CD4-positive, alpha-beta T cell treated with Interleukin-17A for 1 hour (primary cell): ENCODE measurements at places on chromosomes 7 and 10.

- DNase-seq: no peak
Observed at GRCh38 chr7:134473861-134474291, 15.0 kb upstream of the AKR1B1 start.

DNA sequence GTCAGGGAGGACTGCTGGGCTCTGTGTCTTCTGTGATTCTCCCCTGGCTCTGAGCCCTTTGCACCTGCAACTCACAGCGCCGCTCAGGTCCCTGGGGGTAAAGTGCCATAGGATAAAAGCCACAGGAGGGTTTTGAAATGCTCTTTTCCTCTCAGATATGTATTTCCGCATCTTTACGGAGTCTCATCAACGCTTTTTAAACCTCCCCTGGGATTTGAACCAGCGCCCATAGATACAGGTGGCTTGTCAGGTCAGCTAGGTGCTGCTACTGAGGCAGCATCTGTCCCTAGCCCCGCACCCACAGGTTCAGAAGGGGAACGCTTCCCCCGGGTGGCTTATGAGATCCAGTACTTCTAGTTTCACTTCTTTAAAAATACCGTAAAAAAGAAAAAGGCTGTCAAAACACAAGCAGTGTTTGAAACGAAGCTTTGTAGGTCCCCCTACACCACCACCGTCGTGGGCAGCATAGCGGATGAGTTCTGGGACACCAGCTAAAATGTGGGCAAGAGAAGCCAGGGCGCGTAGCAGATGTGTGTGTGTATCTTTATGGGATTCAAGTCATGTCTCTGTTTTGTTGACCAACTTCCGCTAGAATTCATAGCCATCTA lies 173.5 kb downstream of the CUX1 start:
- DNase-seq: peak; percentile 4

DNA sequence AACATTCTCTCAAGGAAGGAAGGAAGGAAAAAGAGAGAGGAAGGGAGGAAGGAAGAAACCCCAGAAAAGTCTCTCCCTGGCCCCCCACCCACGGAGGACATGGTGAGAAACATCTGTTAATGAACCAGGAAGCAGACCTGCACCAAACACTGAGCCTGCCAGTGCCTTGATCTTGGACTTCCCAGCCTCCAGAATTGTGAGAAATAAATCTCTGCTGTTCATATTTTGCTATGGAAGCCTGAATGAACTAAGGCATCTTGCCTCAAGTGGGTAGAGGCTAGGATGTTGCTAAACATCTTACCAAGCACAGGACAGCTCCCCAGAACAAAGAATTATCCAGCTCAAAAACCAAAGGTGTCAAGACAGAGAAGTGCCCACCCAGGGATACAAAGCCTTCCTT lies 19.1 kb downstream of the LRRC20 start:
- no peak for DNase-seq

DNA sequence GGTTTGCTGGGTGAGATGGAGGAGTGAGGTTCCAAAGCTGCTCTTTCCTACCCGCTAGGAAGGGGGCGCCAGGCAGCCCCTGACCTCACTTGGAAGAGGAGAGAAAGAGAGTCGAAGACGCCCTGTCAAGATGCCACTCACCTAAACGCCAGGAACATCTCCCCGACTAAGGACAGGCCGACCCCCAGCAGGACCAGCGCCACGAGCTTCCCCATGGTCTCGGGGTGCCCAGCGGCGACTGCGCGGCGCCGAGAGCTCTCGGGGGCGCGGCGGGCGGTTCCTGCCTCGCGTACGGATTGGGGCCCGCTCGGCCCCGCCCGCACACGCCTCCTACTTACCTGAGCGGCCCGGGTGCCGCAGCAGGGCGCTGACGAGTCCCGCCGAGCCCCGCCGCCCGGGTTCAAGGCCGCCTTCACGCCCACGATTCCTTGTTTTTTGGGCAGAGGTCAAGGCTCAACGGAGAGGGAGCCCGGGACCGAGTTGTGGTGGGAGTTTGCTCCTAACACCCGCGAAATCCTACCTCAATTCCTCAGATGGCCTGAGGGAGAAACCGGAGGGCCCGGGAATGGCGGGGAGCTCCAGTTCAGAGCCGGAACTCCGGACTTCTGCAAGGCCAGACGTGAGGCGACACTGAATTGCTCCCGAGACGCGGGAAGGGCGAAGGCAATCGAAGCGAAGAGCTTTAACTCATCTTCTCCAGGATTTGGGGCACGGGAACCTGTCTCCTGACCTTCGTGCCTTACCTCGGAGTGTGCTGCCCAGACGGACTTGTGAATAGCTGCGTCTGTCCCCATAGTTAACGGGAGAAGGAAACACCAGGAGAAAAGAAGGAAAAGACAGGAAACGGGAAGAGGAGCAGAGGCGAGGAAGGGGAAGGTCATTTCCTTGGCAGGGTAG lies at the start of gene PON3:
Gene PON3, minus strand, starts transcription at position 240 of the 897 bp plus-strand sequence. Its CDS starts 25 bp downstream, at position 215.
- DNase-seq: peak; percentile 6

DNA sequence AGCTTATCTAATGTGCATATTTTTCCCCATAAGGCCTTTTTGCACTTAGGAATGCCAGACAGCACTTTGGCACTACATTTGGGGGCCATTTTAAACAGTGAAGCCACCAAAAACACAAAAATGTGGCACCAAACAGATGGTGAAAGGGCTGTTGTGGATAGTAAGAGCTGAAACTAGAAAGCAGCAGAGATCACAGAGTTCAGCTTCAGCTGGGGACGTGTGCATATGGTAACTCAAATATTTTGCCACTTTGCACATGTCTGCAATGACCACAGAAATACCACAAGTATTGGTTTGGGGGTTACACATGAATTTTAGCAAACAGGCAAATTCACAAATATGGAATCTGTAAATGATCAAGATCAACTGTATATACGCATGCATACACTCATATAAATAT lies 72.8 kb downstream of the PODXL start:
- no peak for DNase-seq

DNA sequence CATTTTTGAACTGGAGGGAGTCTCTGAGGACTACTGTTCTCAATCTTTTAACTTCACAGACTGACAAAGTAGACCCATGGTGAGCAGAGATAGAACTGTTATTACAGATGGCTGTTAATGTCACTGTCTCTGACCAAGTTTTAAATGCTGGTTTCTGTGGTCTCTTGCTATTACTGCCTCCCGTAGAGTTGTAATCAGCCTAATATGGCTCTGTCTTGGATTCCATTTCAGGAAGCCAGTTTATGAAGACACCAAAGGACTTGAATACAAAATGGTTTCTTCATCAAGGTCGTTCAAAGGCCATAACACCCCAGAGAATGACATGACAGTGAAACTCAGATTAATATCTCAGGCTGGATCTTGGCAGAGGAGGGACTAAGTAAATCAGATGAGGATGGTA lies 3.9 kb downstream of the SFRP4 start:
- DNase-seq: no peak

DNA sequence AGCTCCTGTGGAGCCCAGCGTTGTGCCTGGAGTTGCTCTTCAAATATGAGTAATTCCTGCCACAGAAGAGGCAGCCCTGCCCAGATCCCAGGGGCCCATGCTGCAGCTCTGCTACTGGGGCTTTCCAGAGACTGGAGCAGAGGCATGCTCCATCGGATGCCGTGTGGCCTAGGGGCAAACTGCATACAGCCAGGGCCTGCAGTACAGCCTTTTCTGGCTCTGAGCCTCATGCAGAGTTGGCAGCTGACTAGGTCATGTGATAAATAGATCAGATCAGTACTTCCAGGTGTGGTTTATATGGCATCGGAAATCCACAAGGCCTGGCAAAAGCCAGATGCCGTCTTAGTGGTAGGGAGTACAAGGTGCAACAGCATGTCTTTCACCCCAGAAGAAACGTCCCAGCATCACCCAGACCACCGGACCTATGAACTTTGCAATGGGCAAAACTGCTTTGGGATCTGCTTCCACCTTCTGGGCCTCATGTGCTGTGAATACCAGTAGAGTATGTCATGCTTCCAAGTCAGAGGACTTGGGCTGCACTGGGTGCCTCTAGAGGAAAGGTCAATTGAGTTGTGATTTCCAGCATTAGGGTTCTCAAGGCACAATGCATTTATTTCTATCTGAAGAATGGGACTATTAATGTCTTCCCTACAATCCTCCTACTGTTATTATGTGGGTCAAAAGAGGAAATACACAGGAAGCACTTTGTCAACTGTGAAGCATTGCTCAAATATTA lies 250.7 kb upstream of the ZNF32 start:
- no peak for DNase-seq

GRCh38 chr10:93059975-93060886 lies at the start of gene CYP26C1:
TSS of gene CYP26C1 (plus strand) at chr10:93060798. CDS start at chr10:93061264, 466 bp downstream.
- no peak for DNase-seq

DNA sequence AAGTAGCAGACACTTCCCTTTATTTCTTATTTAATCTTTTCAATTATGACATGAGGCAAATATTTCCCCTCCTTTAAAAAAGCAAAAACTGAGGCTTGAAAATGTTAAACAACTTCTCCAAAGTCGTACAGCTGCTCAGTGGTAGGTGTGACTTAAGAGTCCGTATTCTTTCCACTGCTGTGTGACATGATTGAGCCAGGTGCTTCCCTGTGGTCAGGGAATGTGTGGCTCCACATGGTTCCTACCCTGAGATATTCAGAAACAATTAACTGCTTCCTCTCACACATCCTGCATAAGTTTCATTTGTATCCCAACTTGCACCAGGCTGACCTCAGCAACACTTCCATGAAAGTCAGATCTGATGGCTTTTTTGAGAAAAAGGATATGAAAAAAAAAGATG lies 13.6 kb downstream of the OPALIN start:
- no peak for DNase-seq

- no peak for DNase-seq
Observed at GRCh38 chr7:135670179-135670578, 7.9 kb downstream of the STMP1 start.

- no peak for DNase-seq
Observed at GRCh38 chr7:100711369-100711768, 5.4 kb downstream of the POP7 start.

- no peak for DNase-seq
Observed at GRCh38 chr7:104255194-104255593, 47.4 kb upstream of the ORC5 start.

DNA sequence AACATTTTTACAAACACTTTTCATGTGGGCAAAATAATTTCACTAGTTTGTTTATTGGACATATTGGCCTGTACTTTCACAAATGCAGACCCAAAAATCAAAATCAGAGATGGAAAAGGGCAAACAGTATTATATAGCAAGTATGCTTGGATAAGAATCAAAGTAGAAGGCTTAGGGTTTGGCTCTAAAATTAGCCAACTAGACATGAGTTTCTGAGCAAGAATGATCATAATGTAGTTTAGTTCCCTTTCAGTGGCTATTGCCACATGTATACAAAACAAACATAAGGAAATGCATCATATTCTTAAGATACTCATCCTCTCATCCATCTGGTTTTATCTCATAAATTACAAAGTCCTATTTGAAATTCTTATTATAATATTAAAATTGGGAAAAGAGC lies 132.5 kb downstream of the IMMP2L start:
- no peak for DNase-seq

DNA sequence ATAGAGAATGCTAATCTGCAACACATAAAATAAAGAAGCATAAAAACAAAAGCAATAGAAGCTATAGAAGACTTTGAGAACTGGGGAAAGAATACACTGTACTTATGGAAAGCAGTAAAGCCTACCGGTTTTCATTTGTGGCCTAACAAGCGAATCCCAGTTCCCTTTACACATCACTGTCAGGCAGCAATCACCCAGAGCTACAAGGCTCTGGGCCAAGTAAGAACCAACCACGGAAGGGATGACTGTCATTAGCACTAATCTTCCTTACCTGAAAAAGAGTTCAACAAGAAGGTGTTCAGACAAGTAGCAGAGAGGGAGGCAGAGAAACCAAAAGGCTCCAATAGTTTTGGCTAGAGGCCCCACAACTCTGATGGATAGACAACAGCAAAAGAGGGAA lies 15.0 kb downstream of the CCDC6 start:
- DNase-seq: no peak

- DNase-seq: no peak
Observed at GRCh38 chr10:122476333-122476695, 15.0 kb downstream of the HTRA1 start.

GRCh38 chr10:17122726-17123661 lies 6.6 kb downstream of the CUBN start:
- DNase-seq: no peak

- no peak for DNase-seq
Observed at GRCh38 chr7:86328801-86329433, 314.8 kb upstream of the GRM3 start.

- no peak for DNase-seq
Observed at GRCh38 chr7:85095366-85095765, 91.5 kb downstream of the SEMA3D start.

DNA sequence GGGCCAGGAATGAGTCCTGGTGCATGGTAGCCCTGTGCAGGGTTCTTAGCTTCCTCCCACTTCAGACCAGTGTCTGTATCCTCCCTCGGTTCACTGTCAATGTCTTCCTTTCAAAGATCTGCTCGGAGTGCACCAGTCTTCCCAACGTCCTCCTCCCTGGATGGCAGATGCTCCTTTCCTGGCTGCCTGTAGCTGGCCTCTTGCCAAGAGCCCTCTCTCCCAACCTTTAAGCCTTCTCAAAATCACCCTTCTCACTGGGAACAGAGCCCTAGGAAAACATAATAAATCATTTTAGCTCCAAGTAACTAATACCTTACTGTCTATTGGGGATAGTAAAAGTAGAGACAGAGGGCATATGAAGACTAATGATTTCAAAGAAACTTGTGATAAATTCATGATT lies 490.6 kb downstream of the CCSER2 start:
- DNase-seq: no peak

DNA sequence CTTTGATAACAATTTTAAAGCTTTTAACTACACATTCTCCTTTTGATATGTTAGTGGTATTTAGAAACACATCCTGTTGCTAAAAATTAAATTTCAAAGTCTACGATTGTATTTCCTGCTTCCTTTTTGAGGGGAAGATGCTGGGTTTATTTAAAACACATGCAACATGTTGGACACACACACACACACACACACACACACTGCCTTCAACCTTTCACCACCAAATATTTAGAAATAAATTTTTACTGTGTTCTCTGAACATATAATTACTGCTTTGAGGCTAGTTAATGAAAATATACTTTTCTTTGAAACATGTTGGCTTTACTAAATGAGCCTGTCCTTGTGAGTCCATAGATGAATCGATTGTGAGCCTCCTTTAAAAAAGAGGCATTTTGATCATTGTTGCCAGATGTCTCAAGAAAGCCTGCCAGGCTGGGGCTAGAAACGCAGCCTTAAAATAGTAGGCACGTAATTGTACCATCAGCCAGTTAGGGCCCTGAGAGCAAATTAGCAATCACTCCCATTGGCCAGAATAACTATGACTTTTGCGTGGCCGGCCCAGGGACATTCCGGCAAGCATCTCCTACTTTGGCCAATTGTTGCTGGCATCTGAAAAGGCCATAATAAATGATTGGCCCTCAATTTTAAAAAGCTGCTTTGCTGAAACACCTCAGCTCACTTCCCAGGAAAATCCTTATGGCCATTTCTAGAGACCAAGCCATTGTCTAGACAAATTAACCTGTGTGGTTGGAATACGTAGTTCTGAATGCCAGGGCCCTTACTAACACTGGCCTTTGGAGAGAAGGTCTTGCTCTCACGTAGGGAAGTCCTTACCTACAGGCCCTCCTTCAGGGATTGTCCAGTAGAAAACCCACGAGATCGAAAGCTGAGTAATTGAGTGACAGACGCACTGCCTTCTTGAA lies 9.9 kb upstream of the TEX36 start:
- DNase-seq: no peak

- no peak for DNase-seq
Observed at GRCh38 chr7:125149151-125149550, 219.5 kb upstream of the POT1 start.
